ENCODE measurements at places on chromosomes 1 and 21. TPM values are rescaled to one million over a fixed set of nuclear protein-coding genes. Genes with fewer than 3 reads are reported as not detected.

Gene SMCP
- not detected for total RNA-seq

Gene OR2T5
- not detected for total RNA-seq

Gene EFNA1
- total RNA-seq, result 2.7 TPM

Gene SPRR2A
- not detected for total RNA-seq

Gene NOS1AP
- 4.1 TPM for total RNA-seq

Gene PADI3
- total RNA-seq, result not detected

Gene DNMT3L
- total RNA-seq, result not detected

Gene OR2L13
- 3.4 TPM for total RNA-seq

Gene UBXN10
- 1.6 TPM for total RNA-seq

Gene PTGS2
- 1.7 TPM for total RNA-seq

Gene NPPB
- 0.47 TPM for total RNA-seq

Gene FMO2
- total RNA-seq, result 0.31 TPM

Gene CCDC30
- total RNA-seq, result 15.4 TPM

Gene TNFSF18
- total RNA-seq, result 5.5 TPM

Gene ACTN2
- 59.1 TPM for total RNA-seq

Gene TOE1
- total RNA-seq, result 5.1 TPM

Gene PROK1
- not detected for total RNA-seq

Gene DCDC2B
- total RNA-seq, result not detected

Gene ELF3
- total RNA-seq, result 0.31 TPM

Gene ZNF362
- 17.3 TPM for total RNA-seq

Gene KIAA0040
- 0.47 TPM for total RNA-seq

Gene CSTB
- total RNA-seq, result 7.5 TPM

Gene CBR3
- 0.78 TPM for total RNA-seq

Gene SETDB1
- 51.5 TPM for total RNA-seq

Gene SSU72
- total RNA-seq, result 32.9 TPM

Gene KRTAP11-1
- not detected for total RNA-seq

Gene B3GALT5
- total RNA-seq, result 0.62 TPM

Gene CHODL
- 1.4 TPM for total RNA-seq

Gene NHLH1
- total RNA-seq, result 0.62 TPM

Gene TNFRSF8
- not detected for total RNA-seq

Gene NAXE
- 26.5 TPM for total RNA-seq

Gene SDHC
- 19.5 TPM for total RNA-seq

Gene KCNAB2
- 5.1 TPM for total RNA-seq

Gene GALNT2
- total RNA-seq, result 32.8 TPM

Gene DENND2D
- 0.94 TPM for total RNA-seq

Gene LRRC7
- 303 TPM for total RNA-seq

Gene SYT14
- 65.8 TPM for total RNA-seq

Gene TOMM20
- total RNA-seq, result 181 TPM

Gene RXRG
- 0.31 TPM for total RNA-seq

Gene ADPRS
- total RNA-seq, result 19.5 TPM

Gene REG4
- not detected for total RNA-seq

Gene CYP2J2
- 0.47 TPM for total RNA-seq

Gene HCRTR1
- 1.1 TPM for total RNA-seq

Gene HSD3B1
- not detected for total RNA-seq

Gene VAMP4
- 22.3 TPM for total RNA-seq

Gene VAV3
- total RNA-seq, result 2.8 TPM

Gene ANKRD34A
- 2.2 TPM for total RNA-seq

Gene HPDL
- total RNA-seq, result 0.62 TPM

Gene FAM72C
- total RNA-seq, result 0.16 TPM
